ENCODE measurements at places on chromosomes 16 and 17.
A peak's percentile ranks its signal among the peaks of the same experiment; 100 is the strongest.

GRCh38 chr16:87086575-87086974, 230.6 kb downstream of the C16orf95 start:
- DNase-seq = no peak

DNA sequence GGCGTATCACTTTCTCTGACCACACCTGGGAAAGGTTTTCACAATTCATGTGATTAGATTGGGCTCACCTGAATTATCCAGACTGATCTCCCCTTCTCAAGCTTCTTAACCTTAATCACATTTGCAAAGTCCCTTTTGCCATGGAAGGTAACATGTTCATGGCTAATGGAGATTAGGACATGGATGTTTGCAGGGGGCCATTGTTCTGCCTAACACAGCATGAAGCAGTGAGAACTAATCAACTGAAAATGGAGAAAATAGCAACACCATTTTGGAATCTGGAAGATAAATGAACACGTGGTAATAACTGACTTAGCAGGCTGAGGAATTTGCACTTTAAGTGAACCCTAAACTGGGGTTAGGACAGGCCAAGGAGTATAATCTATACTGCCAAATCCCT, 25.0 kb upstream of the SBK1 start:
- no peak for DNase-seq

- DNase-seq = peak; percentile 31
Measured at GRCh38 chr17:40350689-40351358, 13.7 kb downstream of the GJD3 start.

DNA sequence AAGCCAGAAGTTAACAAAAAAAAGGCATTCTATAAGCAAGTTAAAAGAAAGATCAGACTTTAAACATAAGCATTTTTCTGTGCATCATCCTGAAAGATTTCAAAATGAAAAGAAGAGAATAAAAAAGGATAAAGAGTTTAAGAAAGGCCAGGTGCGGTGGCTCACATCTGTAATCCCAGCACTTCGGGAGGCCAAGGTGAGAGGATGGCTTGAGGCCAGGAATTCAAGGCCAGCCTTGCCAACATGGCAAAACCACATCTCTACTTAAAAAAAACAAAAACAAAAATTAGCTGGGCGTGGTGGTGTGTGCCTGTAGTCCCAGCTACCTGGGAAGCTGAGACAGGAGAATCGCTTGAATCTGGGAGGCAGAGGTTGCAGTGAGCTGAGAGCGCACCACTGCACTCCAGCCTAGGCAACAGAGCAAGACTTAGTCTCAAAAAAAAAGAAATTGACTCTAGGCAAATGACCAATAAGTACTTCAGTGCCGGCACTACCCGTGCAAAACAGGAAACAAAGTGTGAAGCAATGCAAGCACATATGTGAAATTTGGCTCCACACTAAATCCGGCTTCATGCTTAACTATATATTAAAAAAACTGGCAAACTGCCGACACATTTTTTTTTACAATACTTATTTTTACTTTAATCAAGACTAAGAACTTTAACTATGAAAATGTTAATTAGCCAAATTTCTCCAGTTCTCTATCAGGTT, 83.2 kb upstream of the C17orf78 start:
- no peak for DNase-seq

DNA sequence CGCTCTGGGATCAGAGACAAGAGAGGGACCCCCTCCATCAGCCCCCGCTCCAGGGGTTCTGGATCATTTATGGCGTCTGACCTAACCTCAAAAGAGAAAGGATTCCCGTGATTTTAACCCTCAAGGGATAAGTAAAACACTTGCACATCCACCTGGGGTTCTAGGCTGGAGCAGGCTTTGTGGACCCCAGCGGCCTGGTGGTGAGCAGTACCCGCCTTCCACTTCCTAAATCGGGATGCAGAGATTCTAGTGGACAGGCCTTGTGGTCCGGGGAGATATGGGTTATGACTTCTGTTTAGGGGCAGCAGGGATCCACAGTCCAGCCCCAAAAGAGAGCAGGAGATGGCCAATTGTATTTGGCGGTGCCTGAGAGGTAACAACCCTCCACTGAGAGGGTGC, 684 bp upstream of the PITPNM3 start:
- no peak for DNase-seq

- no peak for DNase-seq
Measured at GRCh38 chr16:58365623-58366022, 26.6 kb upstream of the GINS3 start.

GRCh38 chr17:32699247-32699646, 177.7 kb downstream of the MYO1D start:
- no peak for DNase-seq

GRCh38 chr16:22307838-22308237, 10.6 kb downstream of the POLR3E start:
- no peak for DNase-seq

DNA sequence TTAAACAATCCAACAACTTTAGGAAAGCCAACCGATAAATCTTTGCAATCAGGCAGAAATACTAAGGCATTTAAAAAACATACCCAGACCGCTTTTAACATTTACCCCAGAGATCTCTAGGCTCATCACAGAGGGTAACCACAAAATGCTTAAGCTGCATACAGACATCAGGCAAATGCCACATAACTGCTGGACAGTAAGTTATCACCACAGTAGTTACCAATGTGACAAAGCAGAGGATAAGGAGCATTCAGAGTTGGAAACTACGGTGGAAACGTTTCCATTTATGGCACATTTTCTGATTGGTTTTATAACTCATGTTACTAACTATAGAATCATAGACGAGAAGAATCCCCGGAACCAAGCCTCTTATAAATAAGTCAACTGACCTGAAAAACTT, 77.5 kb downstream of the KANSL1 start:
- no peak for DNase-seq

GRCh38 chr16:50977138-50977537, 173.9 kb downstream of the SALL1 start:
- no peak for DNase-seq

DNA sequence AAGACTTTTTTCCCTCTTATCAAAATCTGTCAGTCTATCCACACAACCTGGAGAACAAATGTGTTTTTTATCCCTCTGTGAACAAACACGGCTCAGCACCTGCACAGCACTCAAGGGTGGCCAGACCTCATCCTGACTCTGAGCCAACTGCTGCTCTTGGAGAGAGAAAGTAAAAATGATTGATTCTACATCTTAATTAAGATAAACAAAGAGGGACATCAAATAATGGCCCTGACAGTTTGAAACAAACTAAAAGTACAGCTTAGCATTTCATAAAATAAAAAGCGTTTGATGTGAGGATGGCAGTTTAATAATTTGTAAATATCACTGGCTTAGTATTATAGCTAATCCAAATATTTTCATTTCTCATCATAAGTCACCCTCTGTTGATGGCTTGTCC, 106.2 kb downstream of the SNX11 start:
- no peak for DNase-seq

- no peak for DNase-seq
Measured at GRCh38 chr16:79845033-79845733, 244.6 kb upstream of the MAF start.

DNA sequence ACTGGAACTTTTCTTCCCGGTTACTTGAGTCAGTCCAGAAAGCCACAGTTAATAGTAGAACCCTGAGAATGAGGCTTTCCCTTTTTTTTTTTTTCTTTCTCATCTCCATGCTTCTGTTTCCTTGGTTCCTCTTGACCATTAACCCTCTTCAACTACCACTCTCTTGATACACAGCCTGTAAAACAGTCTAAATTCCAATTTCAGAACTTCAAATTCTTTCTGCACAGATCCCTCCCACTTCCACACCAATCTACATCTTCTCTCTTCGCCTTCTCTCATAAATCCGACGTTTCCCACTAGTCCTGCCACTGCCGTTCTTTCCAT, 588 bp downstream of the METTL16 start:
- DNase-seq = no peak

- no peak for DNase-seq
Measured at GRCh38 chr17:55549140-55549539, 37.9 kb upstream of the SMIM36 start.

GRCh38 chr17:2683912-2684311, 27.7 kb downstream of the CLUH start:
- DNase-seq = no peak

DNA sequence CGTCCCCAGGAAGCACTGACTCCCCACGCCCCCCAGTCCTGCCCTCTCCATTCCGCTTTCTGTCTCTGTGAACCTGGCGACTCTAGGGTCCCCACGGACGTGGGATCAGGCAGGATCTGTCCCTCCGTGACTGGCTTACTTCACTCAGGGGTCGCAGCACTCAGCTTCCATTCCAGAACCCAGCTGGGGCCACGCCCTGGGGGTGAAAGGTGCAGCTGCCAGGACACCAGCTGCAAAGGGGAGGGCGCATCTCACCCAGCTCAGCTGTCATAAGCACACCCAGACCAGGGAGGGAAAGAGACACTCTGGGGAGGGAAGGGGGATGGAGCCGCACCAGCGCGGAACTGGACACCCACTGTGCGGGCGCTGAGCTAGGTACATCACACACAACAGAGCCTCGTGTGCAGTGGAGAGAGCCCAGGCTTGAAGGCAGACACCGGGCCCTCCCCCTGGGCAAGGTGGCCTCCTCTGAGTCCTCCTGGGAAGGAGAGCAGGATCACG, 18.5 kb upstream of the HEXD start:
- no peak for DNase-seq

DNA sequence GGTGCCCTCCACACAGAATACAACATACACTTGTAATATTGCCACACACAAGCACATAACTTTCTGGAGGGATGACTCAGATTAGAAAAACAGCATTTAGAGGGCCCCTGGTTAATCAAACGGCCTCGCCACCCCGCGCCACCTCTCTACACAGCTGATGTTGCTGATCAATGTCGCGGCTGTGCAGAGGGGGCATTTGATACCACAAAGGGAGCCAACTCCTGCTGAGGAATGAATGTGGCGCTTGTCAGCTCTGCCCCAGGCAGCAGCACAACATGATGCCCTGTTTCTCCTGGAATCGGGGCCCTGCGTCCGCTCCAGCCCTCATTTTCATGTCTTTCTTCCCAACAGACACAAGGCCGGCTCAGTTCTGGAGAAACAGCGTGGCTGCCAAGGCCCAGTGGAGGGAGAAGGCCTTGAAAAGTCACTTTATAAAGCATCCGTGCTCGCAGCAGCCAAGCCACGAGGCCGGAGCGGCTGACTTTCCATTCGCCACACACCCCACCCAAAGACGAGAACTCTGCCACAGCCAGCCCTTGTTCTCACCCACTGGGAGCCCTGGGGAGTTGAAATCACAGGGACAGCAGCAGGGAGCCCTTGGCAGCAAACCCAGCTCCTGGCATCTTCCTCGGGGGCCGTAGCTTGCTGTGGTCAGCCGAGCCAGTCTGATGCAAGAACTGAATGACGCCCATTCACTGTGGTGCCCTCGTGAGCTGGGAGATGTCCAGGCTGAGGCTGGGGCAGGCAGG, 65.6 kb downstream of the XYLT1 start:
- no peak for DNase-seq

- no peak for DNase-seq
Measured at GRCh38 chr16:60811051-60811608, 1225.1 kb downstream of the CDH8 start.

DNA sequence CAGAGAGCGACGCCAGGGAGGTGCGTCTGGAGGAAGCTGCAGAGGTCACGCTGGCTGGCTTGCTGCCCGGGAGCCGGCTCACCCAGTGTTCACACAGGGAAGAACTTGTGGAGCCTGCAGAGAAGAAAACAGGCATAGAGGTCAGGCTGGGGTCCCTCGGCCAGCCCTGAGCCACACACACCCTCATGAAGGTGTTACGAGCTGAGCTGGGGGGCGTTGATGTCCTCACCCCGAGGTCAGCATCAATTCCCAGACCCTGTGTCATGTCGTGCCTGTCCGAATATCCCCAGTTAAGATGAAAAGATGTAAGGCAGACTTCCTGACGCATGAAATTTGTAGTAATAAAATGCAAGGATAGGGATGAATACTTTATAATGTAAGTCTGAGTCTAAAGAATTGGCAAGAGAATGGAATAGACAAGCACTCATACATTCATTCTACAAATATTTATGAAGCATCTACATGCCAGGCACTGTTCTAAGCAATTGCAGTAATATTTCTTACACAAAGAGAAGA, 77.1 kb downstream of the USP31 start:
- DNase-seq = no peak

- no peak for DNase-seq
Measured at GRCh38 chr16:27847030-27847550, 216.4 kb downstream of the GSG1L start.

- peak; percentile 63 for DNase-seq
Measured at GRCh38 chr17:41835800-41836549, at the start of gene NT5C3B. TSS of gene NT5C3B (minus strand) at chr17:41836232. CDS start at chr17:41836193, 39 bp downstream.

- peak; percentile 82 for DNase-seq
Measured at GRCh38 chr16:73365016-73365551, 317.2 kb upstream of the ZFHX3 start.

DNA sequence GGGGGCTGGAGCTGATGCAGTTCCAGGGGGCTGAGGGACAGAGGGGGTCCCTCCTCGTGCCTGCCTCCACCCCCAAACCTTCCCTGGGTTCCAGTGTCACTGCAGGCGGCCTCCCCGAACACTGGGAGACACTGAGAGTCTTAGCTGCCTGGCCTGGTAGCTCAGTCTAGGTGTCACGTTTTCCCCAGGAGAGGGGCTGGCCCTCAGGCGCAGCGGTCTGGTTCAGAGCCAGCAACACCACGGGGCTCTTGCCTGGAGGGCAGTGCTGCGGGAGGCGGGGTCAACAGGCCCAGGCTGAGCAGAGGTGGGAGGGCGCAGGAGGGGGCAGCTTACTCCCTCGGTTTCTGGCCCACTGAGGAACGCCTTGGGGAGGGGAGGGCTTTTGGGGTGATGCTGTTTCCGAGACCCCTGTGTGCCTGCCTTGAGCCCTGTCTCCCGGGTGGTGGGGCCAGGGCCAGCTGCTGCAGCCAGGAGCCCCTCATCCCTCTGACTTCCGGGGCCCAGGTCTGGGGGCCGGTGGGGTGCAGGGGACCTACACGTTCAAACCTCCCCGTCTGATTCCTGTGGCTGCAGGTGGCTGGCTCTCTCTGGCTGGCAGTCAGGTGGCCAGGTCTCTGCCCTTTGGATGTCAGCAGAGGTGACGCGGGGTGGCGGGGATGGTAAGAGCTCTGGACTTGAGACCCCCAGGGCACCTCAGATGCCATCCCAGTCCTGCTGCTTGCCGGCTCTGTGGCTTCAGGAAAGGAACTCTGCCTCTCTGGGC, 89.3 kb upstream of the GSE1 start:
- DNase-seq = no peak

DNA sequence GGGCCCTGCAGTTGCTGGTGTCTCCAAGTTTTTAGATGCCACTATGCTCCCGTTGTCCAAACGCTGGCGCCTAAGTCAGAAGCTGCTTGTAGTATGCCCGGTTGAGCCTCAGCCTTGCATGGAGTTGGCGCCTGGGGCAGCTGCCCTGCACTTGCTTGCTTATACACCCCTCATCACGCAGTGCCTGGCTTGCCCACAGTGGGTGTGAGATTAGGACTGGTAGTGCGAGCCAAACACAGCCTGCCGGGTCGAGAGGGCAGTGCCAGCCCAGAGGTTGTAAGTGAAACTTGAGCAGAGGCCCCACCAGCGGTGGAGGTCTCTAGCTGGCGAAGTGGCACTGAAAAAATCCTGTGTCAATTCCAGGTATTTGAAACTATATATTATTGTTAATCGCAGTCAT, 90.3 kb downstream of the ITFG1 start:
- DNase-seq = no peak
